NCI-H2107 (cell line): ENCODE measurements at places on chromosomes 5 and 9.
A peak's percentile ranks its signal among the peaks of the same experiment; 100 is the strongest.

DNA sequence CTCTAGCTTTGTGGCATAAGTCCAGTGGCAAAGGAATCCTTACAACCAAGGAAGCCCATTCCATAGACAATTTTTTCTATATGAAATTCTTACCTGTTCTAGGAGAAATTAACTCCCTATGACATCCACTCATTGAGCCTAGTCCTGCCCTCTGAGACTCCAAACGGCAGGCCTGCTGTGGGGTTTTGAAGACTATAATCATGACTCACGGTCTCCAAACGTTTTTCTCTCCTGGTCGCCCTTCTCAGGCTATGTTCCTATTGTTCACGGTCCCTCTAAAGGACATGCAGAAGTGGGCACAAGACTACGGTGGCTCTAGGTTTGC lies 611 bp downstream of the EXOSC3 start:
- no peak for DNase-seq

- DNase-seq, result no peak
These were observed at the start of gene HAND1 for GRCh38 chr5:154478224-154478565. TSS of gene HAND1 (minus strand) at chr5:154478227. CDS start at chr5:154478008, 219 bp downstream.

DNA sequence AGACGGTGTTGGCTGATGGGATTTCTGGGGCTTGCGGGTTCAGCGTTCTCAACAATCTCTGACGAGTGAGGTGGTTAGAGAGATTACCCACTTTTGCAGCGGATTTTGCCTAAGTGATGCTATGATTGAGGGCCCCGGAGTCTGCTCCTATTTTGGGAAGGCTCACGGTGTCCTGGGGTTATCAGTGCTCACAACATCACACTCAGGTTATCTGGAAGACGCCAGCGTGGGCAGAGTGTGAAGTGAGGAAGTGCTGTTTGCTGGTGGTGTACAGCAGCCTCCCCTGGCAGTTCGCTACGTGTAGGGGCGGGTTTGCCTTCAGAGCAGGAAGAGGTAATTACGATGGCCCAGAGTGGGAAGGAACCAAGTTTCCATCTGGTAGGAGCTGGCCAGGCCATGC lies 341.2 kb upstream of the IRX2 start:
- DNase-seq, result no peak

GRCh38 chr5:40480392-40480791 lies 199.3 kb upstream of the PTGER4 start:
- no peak for DNase-seq

DNA sequence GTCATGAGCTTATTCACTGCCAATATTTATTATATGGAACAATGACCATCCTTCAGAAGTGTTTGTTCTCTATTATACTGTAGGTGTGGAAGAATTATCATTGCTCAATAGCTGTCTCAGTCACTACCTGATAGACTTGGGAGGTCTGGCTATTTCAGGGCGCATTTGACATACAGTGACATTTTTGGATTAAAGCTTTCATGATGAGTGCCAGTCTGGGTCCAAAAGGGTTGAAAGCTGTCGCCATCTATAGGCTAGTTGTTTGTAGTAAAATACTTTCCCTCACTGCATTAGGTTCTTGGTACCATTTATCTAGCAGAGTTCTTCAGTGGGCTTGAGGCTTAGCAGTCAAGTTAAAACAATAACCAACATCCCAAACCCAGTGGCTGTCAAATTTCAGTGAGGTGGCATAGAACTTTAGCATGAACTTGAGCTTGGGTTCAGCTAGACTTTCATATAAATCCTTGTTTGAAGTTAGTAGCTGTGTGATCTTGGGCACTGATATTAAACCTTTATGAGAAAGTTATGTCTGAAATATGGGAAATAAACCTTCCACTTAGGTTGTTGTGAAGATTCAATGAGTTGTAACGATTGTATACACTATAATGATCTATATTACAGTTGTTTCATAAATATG lies 110.5 kb upstream of the CDKN2B start:
- no peak for DNase-seq

GRCh38 chr5:159704160-159704559 lies 212.1 kb upstream of the ADRA1B start:
- no peak for DNase-seq

DNA sequence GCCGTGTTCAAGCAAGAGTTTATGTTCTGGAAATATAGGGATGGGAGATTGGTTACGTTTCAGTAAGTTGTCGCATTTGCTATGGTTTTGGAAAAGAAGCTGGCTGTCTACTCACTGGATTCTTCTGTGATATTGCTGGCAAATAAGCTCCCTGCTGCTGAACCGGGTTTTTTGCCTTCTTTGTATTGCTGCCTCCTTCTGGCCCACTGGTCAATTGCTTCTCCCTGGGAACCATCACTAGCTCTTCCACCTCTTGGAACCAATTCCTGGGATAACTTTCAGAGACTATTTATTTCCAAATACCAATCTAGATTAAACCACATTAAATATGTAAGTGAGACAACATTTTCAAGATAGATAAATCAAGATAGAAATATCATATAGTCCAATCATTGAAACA lies 43.0 kb downstream of the NUDT12 start:
- DNase-seq, result no peak

GRCh38 chr9:76561050-76561713 lies 102.2 kb downstream of the GCNT1 start:
- no peak for DNase-seq

GRCh38 chr5:131682826-131683225 lies 47.8 kb upstream of the RAPGEF6 start:
- no peak for DNase-seq

DNA sequence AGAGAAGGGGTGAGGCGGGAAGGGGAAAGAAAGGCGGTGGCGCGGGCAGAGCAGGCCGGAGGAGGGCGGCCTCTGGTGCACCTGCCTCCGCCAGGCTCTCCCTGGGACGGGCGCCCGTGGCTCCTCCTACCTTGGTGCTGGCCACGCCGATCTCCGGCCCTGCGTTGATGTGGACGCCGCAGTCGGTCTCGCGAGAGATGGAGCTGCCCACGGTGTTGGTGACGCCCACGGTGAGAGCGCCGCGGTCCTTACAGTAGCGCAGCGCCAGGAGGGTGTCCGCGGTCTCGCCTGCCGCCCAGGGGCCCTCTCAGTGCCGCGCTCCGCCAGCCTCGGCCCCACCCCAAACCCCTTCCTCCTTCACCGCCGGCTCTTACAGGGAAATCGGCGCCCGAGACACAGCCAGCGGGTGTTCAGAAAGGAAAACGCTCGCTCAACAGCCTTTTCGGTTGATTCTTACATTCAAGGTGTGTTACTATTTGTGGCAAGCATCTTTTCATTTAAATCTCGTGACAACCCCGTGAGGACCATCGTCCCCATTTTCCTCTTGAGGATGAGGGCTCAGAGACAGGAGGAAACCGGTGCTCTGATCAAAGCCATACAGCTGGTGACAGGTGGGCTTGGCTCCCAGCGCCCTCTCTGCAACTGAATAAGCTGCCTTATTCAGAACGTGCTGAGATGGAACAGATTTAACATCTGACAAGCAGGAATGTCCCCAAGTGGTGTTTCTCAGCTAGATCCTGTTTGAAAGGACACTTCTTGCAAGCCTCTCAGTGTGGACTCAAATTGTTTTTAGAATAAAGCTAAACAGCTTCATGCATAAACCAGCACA lies 22.0 kb upstream of the MAPK9 start:
- peak; percentile 73 for DNase-seq

DNA sequence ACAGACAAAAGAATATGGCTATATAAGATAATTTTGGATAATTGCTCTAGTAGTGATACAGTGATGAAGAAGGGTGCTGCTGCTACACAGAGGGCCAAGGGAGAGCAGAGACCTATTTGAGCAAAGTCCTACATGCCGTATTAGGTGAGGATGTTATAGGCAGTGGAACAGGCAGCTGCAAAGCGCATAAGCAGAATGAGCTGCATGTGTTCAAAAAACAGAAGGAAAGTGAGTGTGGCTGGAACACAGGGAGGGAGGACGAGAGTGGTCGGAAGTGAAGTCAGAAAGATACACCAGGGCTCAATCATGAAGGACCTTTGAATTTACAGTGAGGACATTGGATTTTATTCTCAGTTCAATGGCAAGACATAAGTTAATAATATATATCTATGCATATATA lies 35.4 kb downstream of the ITGA2 start:
- no peak for DNase-seq

DNA sequence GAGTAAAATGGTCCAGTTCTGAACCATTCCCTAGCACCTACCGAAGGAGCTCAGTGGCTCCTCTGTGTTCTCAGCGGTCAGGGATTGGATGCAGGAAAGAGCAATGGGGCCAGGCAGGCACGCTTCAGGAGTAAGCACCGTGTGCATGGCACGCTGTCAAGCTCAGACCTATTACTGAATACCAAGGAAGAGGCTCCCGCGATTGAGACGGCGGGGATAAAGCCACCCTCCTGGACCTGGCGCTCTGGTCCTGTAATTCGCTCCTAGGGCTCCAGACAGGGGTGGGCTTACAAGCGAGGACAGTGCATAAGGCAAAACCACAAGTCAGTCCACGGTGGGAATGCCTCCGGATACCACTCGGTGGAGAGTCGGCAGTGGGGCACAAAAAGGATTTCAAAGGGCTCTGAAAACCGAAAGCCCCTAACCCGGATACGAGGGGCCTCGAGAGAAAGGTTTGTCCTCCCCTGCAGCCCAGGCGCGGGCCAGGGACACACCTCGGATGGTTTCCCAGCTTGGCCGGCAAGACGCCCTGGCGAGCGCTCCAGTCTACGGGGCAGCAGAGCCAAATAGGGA lies 988 bp downstream of the OXCT1 start:
- no peak for DNase-seq

GRCh38 chr9:8905731-8906130 lies 1106.2 kb upstream of the DMAC1 start:
- DNase-seq, result no peak

- DNase-seq, result no peak
These were observed 5.0 kb downstream of the IL3 start for GRCh38 chr5:132065351-132065937.

DNA sequence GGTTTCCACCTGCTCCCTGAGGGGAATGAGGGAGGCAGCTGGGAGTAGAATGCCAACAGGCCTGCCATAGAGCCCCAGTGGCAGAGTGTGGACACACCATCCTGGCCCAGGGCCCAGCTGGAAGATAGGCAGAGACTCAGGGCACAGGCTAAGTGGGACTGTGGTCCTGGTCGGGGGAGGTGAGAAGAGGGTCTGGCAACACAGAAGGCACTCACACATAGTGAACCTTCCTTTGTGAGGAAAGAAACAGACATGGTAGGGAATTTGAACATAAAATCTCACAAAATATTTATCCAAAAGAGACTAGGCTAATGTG lies 41.2 kb downstream of the WDR36 start:
- DNase-seq, result no peak

DNA sequence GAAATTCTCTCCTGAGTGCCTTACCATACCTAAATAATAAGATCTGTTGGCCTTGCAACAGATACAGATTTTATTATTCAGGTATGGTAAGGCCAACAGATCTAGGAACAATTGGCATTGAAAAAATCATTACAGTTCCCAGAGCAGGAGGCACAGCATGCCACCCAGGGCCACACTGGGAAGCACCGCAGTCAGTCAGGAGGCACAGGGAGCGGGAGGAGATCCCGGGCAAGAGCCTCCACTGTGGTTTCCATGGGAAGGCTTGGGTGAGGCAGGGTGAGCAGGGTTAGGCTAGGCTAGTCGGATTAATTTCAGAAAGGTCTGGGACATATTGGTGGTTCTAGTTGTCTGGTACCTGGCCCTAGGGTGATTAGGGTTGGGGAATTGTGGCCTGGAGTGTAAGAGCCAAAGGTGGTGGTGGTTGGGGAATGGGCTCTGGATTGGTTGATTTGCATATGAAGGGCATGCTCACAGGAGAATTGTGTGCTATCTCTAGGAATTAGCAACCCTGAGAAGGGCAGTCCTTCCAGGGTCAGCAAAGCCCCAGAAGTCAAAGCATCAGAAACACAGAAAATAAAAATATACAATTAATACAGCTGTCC lies 111.4 kb downstream of the PDE8B start:
- DNase-seq, result no peak

DNA sequence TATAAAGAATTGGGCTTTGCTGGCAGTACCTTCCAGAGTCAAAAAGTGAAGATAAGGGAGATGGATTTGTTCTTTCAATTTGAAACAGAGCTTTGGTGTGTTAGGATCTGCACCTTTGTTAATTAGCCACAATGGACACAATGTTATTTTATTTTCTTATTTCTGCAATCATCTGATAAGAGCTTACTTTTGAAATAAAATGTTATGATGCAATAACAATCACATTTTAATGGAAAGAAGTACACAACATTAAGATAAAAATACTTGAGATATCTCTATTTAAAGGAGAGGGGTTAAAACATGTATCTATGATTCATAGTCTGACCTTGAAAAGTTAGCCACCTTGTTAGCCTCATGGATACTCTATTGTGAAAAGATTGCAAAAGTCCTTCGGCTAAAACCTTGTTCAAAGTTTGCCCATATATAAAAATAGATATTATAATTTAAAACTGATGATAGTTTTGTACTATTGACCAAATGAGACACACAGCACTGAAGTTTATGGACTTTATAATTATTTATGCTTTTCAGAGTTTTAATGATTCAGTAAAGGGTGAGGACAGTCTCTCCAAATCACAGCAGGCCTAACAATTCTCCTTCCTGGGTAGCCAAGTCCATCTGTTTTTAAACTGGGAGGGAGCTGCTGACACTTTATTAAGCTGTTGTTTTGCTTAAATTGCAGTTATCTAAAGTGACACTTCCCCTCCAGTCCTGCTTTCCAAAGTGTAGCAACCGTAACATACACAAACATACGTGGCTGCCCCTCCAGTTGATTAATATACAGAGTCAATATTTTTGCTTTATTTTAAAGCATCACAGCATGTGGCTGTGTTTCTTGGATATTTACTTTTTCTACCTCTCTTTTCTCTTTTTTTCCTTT lies 47.6 kb upstream of the DAP start:
- DNase-seq, result no peak

GRCh38 chr5:180097163-180097894 lies 25.8 kb upstream of the RNF130 start:
- DNase-seq, result no peak

GRCh38 chr9:89923961-89924504 lies 319.2 kb downstream of the GADD45G start:
- no peak for DNase-seq

DNA sequence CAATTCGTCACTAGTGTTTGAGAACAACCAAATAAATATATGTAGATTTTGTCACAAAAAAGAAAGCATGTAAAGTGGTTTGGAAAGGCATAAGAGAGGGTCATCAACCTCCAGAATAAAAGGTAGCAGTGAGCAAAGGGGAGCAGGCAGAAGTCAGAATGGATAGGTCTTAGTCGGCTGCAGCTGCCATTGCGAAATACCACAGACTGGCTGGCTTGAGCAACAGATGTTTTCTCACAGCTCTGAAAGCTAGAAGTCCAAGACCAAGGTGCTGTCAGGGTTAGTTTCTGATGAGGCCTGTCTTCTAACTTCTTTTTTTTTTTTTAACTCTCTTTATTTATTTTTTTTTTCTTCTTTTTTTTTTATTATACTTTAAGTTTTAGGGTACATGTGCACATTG lies 208.1 kb upstream of the PIK3R1 start:
- no peak for DNase-seq
